ENCODE measurements at places on chromosomes 5 and 9.

- DNase-seq, result no peak
Observed at GRCh38 chr5:78295035-78295961, 800 bp upstream of the AP3B1 start.

GRCh38 chr9:123355761-123356431, at the start of gene CRB2:
Gene CRB2 (plus strand): TSS chr9:123356197. CDS start chr9:123356261, 64 bp downstream.
- DNase-seq, result no peak

- no peak for DNase-seq
Observed at GRCh38 chr5:103821361-103821760, 258.8 kb upstream of the NUDT12 start.

DNA sequence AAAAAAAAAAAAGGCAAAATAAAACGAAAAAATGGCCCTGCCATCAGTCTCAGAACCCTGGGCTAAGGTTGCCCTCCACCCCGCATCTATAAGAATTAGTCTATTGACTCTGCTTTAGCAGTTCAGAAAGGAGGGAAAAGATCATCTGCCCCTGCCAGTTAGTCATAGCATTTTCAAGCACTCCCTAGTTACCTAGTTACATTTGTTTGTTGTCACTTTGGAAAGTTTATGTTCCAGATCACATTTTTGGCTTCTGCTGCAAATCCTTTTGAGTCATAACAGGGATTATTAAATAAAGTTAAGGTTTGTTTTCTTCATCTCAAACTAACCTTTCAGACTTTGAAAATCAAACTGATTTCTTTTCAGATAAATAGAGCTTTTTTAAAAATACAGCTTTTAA, 52.1 kb downstream of the AQP7 start:
- no peak for DNase-seq

DNA sequence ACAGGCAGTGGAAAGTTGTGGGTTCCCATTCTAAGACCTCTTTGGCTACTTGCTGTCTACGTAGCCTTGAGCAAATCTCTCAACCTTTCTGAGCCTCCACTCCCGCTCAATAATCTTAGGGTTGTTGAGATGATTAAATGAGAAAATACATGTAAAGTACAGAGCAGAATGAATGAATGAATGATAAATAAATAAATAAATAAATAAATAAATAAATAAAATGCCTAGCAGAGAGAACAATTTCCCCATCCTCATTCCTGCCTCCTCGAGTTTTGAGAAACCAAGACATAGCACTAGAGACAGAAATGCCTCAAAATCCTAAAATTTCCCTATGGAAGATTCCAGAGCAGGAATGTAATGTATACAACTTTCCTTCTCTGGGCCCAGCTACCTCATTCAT, 128.3 kb upstream of the RAD23B start:
- no peak for DNase-seq

GRCh38 chr5:179873588-179874110, 15.0 kb upstream of the MRNIP start:
- no peak for DNase-seq

DNA sequence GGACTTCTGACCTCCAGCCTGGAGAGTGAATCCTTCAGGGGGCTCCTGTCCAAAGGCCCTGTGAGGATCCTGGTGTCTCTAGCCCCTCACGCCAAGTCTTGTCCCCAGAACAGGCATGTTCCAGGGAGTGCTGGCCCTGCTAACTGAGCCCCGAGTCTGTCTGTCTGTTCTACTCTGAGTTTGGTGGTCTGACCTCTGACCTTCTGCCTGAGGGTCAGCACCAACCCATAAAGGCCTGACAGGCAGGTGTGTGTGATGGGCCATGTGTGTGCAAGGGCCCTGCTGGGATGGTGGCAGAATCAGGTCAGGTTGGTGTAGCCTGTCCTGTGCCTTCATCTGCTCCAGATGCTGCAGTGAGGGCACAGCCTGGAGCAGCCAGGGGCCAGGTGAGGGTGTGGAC, 46.3 kb downstream of the PHF2 start:
- no peak for DNase-seq

DNA sequence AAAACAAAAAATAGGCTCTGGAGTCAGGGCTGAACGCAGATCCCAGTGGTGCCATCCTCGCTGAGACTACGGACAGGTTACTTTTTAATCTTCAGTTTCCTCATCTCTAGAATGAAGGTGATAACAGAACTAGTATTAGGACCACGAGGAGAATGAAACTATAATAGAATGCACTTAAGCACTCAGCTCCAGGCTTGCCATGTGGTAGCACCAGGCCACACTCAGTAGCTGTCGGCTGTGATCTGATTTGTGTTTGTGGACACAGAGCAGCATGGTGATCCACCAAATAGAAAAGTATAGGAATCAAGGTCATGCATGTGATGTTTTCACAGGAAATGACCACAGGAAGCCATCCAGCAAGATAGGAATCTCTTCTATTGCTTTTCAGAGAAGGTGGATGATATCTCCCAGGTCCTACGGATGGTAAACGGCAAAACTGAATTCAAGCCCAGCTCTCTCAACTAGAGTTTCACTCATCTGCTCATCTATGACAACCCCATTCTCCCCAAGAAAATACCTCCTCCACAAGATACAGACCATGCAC, 498.0 kb downstream of the SPOCK1 start:
- no peak for DNase-seq

GRCh38 chr5:4634342-4634741, 505.8 kb upstream of the ADAMTS16 start:
- no peak for DNase-seq

GRCh38 chr5:91160714-91161285, 222.3 kb downstream of the ARRDC3 start:
- no peak for DNase-seq

- DNase-seq, result no peak
Observed at GRCh38 chr9:35869621-35870216, 482 bp downstream of the OR13J1 start.

GRCh38 chr5:123208668-123209501, 119.8 kb downstream of the PRDM6 start:
- DNase-seq, result no peak

DNA sequence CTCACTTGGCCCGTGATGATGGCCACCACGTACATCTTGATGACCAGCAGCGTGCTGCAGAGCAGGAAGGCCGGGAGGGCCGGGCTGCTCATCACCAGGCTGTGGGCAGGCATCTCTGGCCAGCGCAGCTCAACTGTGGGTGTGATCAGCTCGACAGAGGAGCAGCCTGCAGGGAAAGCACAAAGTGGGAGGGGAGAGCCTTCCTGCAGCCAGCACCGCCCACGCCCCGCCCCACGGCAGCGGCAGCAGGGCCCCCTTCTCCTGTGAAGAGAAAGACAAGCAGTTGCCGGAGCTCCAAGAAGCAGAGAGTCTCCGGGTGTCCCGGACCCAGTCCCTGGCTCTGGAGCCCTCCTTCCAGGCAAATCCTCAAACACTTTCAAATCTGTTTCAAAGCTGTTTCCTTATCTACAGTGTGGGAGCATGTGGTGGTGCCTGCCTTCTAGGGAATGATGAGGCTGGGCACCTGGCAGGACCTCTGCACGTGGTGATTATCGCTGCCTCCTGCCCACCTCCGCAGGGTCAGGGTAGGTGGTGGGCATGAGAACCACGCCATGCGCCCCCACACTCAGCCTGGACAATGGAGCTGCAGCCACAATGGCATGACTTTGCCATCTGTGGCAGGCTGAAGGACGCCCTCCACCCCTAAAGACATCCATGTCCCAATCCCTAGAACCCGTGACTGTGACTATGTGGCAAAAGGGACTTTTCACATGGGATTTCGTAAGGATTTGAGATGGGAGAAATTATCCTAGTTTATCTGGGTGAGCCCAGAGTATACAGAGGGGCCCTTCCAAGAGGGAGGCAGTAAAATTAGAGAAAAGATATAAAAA, at the start of gene PTGES:
TSS of gene PTGES (minus strand) at position 143 of the 830 bp plus-strand sequence. CDS start at position 113, 30 bp downstream.
- DNase-seq, result peak; percentile 43

- no peak for DNase-seq
Observed at GRCh38 chr9:124513376-124513994, 6.3 kb upstream of the NR5A1 start.

DNA sequence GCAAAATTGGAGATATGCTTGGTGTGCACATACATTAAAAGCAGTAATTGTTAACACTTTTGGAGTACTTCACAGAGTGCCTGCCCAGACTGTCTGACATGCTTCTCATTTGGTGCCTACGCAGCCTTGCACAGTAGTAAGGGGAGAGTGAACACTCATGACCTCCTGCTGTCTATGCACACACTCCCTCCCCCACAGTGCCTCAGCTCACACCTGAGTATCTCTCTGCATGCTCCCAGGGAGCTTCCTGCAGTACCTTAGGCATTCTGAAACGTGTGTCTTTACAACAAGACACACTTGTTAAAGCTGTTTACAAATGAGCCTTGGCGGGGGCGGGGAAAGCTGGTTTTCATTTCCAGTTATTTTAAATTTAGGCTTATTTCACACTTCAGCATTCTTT, 18.0 kb downstream of the MAP3K1 start:
- DNase-seq, result no peak

- DNase-seq, result no peak
Observed at GRCh38 chr5:82707741-82708140, 369.5 kb downstream of the TMEM167A start.

- DNase-seq, result no peak
Observed at GRCh38 chr5:149042865-149043264, 20.0 kb downstream of the SH3TC2 start.

DNA sequence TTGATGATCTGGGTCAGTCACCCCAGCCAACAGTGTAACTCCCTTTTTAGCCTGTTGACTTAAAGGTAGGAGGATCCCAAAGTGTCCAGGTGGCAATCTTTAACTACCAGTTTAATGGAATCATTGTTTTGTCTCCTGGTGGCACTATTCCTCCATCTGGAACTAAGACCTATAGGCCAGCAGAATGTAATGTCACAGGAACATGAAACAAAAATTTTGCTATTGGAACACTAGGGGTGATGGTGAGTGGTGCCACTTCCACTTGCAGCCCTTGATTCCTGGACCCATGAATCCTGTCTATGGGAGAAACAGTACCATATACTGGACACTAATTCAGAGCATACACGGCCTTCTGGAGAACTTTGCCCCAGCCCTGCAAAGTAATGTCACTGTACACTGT, 219.5 kb upstream of the RASA1 start:
- DNase-seq, result no peak

DNA sequence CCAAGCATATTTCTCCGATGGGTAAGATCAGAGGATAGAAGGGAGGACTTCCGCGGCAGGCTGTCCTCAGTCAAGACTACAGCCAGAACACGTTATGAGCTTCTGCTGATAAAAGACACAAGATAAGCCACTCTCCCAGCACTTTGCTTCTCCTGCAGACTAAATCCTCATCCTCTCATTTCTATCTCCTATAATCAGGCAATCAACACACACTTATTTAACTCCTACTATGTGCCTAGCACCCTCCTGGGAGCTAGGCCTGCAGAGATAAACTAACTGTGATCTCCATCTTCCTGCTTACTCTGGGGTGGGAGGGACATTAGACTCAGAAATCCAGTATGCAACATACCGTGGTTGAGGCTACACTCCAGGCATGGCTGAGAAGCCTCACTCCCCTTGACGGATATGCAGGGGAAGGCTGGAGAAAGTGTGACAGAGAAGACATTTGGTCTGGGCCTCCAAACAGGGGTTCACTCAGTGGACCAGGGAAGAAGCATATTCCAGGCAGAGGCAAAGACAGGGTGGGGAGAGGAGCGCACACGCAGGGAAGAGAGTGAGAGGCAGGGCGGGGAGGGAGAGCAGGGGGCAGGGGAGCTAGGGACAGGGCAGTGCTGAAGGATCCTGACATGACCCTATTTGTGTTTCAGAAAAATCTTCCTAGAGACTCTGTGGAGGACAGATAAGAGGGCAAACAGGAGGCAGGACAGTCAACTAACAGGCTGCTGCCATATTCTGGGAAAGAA, 274.1 kb downstream of the DENND1A start:
- no peak for DNase-seq

DNA sequence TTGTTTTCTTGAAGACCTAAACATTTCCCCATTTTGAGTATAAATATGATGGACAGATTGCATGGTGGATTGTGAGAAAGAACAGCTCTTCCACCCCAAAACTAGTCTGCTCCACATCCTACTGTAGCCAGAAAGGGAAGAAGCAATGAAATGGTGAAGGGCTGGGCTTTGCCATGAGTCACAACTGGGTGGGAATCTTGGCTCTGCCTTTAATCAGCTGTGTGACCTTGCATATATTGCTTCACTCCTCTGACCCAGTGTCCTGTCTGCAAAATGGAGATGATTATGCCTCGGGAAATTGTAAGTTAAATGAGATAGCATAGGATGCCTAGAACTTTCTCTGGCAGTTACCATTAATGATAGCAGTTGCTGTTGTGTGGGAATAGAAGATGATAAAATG, 101.9 kb downstream of the PDE8B start:
- no peak for DNase-seq

DNA sequence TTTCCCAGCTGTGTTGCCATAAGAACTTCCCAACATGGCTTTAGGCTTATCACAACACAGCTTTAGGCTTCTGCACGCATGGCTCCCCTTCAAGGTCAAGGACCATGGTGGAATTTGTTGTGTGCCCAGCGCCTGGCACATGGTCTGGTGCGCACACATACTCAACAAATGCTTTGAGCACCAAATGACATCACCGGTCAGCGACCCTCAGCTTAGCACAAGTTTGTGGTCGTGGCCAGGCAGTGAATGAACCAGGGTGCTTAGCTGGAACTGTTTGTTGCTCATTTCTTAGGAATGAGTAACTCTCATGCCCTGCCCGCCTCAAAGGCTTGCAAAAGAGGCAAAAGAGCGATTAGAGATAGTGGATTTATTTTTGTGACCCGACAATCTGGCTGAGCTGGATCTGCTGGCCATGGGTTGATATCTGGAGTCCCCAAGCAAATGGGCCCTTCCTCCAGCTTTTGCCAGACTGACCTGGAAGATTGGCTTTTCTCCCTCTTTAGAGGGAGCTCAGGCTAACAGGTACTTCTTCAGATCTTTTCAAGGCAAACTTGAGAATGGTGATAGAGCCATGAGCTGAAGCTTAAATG, 58.9 kb downstream of the DAP start:
- DNase-seq, result no peak

GRCh38 chr5:5332287-5332686, 90.2 kb upstream of the ICE1 start:
- no peak for DNase-seq

- no peak for DNase-seq
Observed at GRCh38 chr5:113909782-113910181, 396.3 kb downstream of the YTHDC2 start.

GRCh38 chr9:87309236-87309635, 188.4 kb upstream of the DAPK1 start:
- no peak for DNase-seq

DNA sequence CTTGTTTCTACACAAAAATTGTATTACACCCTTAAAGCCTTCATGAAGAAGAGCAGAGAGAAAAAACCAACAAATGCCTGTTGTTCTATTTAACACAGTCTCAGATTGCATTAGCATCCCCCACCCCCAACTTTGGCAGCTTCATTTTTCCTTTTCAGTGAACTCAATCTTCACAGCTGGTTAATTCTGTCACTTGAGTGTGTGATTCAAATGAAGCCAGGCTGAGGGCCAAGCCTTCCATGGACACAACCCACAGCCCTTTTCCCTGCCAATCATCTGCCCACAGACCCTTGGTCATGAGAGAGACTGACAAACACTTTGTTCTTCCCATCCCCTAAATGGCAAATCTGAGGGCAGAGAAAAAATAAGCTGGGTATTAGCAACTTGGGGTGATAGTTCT, 217.5 kb upstream of the NMUR2 start:
- DNase-seq, result no peak

- DNase-seq, result peak; percentile 7
Observed at GRCh38 chr9:95268681-95269080, 48.8 kb downstream of the FANCC start.

GRCh38 chr9:72351538-72352453, 13.2 kb downstream of the ZFAND5 start:
- no peak for DNase-seq

Measured in amygdala (tissue), 56 donors.